ENCODE measurements at places on chromosomes 3 and 15. TPM values are rescaled to one million over a fixed set of nuclear protein-coding genes. Genes with fewer than 3 reads are reported as not detected.

DNA sequence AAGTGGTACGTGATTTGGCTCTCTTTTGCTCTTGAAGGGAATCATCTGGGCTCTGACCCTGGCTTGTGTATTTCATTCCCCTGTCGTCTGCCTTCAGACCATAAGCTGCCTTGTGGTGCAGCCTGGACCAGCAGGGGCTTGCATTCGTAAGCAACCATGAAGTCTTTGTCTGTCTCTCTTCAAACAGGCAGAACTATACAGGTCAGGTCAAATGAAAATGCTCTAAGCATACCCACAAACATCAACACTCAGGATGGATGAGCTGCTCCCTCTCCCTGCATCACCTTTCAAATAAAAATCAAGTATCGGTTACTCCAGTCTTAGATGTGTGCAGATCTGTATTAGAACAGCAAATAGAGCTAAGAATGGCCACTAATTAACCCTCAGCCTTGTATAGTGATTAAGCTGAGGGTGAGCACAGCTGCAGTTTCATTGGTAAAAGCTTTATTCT is 268.6 kb upstream of the UBE2E1 start:
- no peak for DNase-seq

The FGF7 gene
- 37.1 TPM for total RNA-seq

GRCh38 chr3:69890084-69890483 is 109.4 kb upstream of the SAMMSON start:
- no peak for DNase-seq

DNA sequence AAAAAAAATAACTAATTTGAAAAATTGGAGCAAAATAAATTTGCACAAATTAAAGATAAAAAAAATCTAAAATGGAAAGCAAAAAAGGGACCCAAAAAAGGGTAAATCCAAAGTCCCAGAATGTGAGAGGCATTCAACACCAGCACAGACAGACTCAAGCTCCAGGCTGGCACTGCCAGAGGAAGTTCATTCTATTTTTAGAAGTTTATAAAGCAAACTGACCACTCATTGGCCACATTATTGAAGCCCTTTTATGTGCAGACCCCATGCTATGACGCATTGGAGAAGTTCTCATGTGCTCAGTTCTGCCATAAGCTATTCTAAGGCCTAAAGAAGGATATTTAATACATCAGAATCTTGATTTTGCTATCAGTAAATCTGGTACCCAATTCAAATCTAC is 17.6 kb upstream of the BOC start:
- DNase-seq = no peak

The PGBD4 gene
- total RNA-seq = 2.2 TPM

The RLBP1 gene
- total RNA-seq = not detected

DNA sequence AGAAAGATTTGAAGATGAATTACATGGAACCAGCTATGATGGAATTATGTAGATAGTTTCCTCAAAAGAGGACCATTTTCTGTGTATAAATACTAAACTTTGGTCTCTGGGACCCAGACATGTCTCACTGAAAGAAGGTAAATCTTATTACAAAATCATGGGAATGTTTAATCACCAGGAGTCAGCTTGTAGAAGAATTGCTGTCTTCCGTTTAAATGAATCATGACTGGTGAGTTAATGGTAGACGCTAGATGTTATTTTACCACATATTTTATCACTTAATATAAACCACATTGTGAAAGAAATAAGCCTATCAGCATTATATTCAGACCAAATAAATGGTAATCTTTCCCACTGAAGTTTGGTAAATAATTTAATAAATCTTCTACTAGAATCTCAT is 322.3 kb upstream of the SUCLG2 start:
- no peak for DNase-seq

GRCh38 chr3:134197681-134198261 is 52.9 kb downstream of the RYK start:
- DNase-seq = no peak

DNA sequence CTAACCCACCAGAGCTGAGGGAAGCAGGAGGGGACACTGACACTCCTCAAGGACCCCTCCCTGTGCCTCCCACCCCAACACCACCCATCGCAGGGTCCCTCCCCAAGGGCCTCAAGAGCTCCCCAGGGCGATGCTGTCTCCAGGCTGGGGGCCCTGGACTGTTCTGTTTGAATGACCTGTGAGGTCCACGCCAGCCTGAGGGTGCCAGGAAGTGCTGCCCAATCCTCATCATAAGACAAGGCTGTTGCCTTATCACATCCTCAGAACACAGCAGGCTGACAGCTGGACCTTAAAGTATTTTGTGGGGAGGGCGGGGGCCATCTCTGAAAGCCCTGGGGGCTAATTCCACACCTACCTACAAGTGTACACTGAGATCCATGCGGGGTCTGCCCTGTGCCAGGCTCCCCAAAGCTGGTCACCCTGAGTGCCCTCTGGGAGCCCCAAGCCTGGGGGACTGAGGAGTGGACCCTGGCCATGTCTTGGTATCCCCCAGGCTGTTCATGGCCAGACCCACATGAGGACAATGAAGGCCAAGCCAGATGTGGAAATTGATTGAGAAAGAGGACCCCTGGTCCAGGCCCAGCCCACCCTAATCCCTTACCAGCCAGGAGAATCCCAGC is 23.8 kb upstream of the GOLGA6C start:
- DNase-seq = no peak

Measured in left cardiac atrium (tissue), 4 donors.